NCI-H748 treated with DMSO at 0.1 percent for 48 hours (cell line): ENCODE measurements at places on chromosomes 3 and 15.

- DNase-seq, result no peak
Measured at GRCh38 chr3:36894914-36895313, 49.9 kb downstream of the TRANK1 start.

- no peak for DNase-seq
Measured at GRCh38 chr3:151052756-151053155, 32.7 kb upstream of the MED12L start.

- DNase-seq, result peak; percentile 61
Measured at GRCh38 chr3:29759411-29760225, 478.7 kb downstream of the RBMS3 start.

DNA sequence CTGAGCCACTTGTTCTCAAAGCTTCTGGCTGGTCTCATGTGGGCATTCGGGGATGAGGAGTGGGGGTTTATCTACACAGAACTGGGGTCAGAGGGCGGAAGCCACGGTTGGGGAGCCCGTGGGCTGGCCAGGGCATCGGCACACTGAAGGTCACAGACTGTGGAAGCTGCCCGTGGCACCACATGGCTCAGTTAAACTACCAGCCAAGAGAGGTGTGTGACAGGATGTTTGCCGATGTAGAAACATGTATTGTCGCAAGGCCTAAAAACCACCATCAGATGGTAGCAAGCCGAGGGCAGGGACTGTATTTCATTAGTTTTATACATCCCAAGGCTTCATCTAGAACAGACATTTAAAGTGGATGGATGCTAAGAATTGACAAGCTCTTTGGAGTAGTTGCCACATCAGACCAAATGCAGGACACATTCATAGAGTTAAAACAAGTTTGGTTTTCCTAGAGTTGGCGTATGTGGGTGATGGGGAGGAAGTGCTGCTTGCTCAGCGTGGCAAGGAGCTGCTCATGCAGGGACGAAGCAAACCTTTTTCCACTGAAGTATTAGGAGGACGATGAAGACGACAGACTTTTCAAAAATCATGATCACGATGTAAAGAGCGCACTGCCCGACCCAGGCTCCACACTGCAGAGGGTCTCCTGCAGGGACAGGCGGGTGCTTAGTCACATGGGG lies 9.6 kb upstream of the MUSTN1 start:
- no peak for DNase-seq

- no peak for DNase-seq
Measured at GRCh38 chr15:79418693-79419279, 13.3 kb upstream of the MINAR1 start.

GRCh38 chr3:187208159-187208558 lies 10.9 kb downstream of the RTP1 start:
- no peak for DNase-seq

GRCh38 chr15:77187751-77188464 lies 117.0 kb upstream of the TSPAN3 start:
- DNase-seq, result no peak

GRCh38 chr3:43759297-43759782 lies 68.6 kb downstream of the ABHD5 start:
- no peak for DNase-seq

- DNase-seq, result no peak
Measured at GRCh38 chr3:121063628-121064027, 155.6 kb downstream of the STXBP5L start.
